Body of pancreas (tissue), 4 donors: ENCODE measurements at places on chromosomes 4 and X. TPM values are rescaled to one million over a fixed set of nuclear protein-coding genes. Genes with fewer than 3 reads are reported as not detected.

MAGEA2 gene
- not detected for total RNA-seq

- no peak for DNase-seq
Measured at GRCh38 chr4:122583906-122584305, 37.0 kb downstream of the IL21 start.

DNA sequence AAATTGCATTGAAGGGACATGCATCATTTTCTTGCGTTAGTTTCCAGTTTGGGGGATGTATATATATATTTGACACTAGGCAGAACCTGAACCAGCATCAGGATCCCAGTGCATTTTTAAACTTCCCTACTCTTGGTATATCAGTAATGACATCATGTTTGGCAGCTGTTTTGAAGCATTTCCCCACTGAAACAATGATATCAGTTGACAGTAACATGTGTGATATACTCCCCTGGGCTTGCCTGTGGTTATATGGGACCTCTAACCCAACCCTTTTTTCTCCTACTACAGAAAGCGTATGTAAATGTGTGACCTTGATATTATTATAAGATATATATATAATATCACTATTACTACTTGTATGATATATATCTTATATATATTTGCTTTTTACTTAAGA is 225.9 kb upstream of the CASK start:
- no peak for DNase-seq

GRCh38 chr4:101291198-101291597 is 56.1 kb downstream of the PPP3CA start:
- no peak for DNase-seq

DNA sequence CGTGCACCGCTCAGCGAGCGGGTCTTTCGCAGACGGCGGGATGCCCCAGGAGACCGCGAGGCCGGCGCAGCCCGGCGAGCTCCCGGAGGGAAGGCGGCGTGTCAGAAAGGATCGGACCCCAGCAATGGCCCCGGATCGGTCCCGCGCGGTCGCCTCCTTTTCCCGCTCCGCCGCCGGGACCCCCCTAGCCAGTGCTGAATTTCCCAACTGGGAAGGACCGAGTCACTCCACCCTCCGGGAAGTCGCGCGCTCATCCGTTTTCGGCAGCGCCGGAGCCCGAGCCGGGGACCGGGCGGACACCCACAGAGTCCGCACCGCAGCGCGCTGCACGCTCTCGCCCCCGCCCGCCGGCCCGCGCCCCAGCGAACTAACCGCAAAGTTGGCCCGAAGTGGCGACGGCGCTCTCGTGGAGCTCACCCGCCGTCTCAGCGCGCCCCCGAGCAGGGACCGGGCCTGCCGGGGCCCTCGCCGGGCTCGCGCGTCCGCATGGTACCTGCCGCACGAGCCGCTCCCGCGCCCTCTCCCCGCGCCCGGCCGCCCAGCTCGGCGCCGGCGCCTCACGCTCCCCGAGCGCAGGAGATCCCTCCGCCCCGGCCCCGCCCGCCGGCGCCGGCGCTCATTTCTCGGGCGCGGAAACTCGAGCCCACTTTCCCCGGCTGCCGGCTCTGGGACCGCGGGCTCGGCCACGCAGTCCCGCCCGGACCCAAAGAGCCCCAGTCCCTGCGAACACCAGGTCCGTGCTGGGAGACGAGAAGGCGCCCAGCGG is at the start of gene FAT1:
Gene FAT1 (minus strand): TSS at position 565 of the 766 bp plus-strand sequence. CDS start 14,029 bp downstream, outside the sequence.
- peak; percentile 69 for DNase-seq
